ENCODE measurements at places on chromosomes 2 and 18. TPM values are rescaled to one million over a fixed set of nuclear protein-coding genes. Genes with fewer than 3 reads are reported as not detected.

STPG4 gene
- 0.64 TPM for total RNA-seq

HES6 gene
- total RNA-seq, result 2.2 TPM

EPC2 gene
- total RNA-seq, result 19.6 TPM

- DNase-seq, result no peak
Measured at GRCh38 chr2:229501051-229501794, 213.1 kb downstream of the DNER start.

- peak; percentile 72 for DNase-seq
Measured at GRCh38 chr18:22703883-22704585, 229.1 kb upstream of the RBBP8 start.

SCTR gene
- total RNA-seq, result not detected

FABP1 gene
- not detected for total RNA-seq

- DNase-seq, result no peak
Measured at GRCh38 chr18:60445341-60445740, 72.8 kb upstream of the MC4R start.

DNA sequence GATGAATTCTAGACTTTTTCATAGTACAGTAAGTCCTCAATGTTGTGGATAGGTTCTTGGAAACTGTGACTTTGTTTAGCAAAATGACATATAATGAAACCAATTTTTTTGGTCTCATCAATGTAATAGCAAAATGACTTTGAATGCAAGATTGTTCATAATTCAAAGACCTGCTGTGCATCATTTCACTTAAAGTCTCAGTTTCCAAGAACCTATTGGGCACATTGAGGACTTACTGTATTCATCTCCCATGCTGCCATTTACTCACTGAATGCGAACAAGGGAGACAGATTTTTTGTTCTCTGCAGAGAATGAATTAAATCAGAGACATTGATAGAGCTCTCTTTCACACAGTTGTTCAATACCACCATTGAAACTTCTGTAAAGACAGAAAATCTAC lies 153.6 kb downstream of the TRABD2A start:
- DNase-seq, result no peak

DAW1 gene
- 0.64 TPM for total RNA-seq

SPHKAP gene
- under 0.01 TPM for total RNA-seq

DNA sequence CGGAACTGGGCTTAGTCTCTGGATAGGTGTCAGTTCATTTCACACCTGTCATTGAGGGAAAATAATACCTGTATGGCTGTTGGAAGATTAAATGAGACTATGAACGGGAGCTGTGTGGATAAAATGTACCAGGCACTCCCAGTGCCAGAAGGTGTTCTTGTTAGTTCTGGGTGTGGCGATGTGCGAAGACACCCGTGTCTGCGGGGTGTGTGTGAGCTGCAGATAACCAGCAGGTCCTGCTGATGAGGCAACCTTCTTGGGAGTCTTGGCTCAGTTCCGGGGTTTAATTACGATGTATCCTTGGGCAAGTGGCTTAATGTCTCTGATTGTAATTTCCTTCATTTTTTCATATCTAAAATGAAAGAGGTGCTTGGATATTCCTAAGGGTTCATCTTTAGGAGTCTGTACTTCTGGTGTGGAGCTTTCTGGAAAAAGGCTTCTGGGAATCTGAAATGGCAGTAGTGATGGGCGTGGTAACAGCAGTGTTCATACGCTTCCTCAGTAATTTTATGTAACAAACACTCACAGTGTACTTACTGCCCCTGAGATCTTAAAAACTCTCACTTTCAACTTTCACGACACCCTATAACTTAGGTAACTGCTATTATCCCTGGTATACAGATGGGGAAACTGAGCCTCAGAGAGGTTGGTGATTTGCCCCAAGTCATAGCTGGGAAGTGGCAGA lies 35.0 kb downstream of the NEDD4L start:
- no peak for DNase-seq

GRCh38 chr2:164388511-164388910 lies 232.8 kb downstream of the GRB14 start:
- DNase-seq, result peak; percentile 8

GRCh38 chr2:30872797-30873196 lies 65.6 kb upstream of the CAPN13 start:
- DNase-seq, result no peak

DNA sequence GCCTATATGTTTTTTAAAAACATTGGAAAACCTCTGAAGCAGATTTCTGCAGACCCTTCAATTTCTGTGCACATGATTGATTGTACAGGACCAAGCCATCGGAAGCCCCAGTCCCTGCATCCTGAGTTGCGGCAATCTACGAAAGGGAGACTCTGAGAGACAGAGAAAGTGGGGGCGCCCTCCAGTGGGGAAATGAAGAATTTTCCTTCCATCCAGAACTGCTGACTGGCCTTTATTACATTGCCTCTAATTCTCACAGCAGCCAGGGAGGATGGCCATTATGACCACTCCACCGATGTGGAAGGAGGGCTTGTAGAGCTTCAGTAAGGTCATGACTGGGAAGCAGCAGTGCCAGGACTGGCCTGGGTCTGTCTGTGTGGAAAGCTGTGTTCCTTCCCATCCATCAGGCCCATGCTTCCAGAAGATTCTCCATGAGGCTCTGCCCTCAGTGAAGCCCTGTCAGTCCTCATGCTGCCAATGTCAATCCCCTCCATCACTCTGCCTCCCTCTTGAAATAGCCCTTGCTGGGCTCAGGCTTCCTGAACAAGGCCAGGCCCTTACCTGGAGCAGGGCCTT lies 20.0 kb upstream of the RESP18 start:
- DNase-seq, result peak; percentile 65

DNA sequence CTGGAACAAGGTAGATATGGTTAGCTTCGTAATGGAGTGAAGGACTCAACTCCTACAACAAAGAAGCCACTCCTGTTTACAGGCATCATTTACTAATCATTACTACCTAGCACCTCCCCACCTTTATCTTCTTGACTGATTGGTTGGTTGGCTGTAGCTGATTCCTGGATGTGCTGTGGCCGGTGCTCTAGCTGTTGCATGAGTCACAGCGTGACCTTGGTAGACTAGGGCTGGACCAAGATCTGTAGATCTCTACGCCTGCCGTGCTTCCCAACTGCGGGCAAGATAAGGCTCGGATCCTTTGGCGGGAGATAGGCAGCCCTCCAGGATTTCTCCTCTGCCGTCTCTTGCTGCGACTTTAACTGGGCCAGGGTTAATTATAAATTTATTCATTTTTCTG lies 194.3 kb upstream of the SOX11 start:
- no peak for DNase-seq

DNA sequence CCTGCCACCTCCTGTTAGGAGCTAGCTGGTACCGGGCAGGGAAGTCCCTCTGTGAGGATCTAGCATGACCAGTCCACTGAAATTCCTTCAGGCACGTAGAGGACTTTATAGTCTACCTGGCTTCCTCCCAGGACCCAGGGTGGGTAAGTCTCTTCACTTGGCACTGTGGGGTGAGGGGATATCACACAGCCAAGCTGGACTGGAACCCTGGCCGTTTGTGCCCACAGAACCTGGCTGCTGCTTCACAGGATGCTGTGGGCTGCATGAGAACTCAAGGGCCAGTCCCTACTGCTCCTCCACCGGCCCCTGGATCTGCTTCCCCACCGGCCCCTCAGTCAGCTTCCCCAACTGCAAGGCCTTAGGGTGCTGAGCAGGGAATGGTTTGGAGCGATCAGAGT lies 35.8 kb downstream of the HS1BP3 start:
- DNase-seq, result no peak

C1QL2 gene
- not detected for total RNA-seq

DNA sequence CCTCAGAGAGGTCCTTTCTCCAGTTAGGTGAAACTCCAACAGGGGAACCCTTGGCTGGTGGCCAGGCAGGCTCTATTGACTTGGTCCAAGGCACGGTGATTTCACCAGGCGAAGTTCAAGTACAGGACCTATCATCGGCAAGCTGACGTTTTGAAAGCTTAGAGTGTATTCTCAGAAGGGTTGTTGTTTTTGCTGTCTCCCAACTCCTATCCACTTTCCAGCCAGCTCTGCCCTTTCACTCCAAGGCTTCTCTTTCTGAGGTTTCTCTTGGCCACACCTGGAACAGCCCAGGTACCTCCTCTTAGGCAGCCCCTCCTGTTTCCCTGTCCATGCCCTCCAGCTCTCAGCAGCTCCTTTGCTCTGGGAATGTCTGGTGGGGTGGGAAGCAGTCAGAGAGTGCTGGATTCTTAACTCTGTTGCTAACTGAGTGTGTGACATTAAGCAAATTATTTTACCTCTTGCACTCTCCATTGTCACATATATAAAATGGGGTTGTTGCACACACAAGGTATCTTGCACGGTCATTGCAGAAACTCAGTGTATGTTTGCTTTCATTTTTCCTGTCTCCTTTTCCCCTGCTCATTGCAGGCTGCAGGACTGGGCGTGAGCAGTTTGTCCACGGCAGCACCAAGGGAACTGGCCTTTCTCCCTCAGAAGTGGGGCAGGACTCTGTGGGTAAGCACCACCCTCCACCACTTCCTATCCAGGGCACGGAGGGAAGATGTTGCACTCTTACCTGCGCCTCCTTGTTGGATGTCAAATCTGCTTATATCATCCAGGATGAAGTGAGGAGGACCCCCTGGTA lies 30.2 kb downstream of the CAPN13 start:
- DNase-seq, result no peak

DNA sequence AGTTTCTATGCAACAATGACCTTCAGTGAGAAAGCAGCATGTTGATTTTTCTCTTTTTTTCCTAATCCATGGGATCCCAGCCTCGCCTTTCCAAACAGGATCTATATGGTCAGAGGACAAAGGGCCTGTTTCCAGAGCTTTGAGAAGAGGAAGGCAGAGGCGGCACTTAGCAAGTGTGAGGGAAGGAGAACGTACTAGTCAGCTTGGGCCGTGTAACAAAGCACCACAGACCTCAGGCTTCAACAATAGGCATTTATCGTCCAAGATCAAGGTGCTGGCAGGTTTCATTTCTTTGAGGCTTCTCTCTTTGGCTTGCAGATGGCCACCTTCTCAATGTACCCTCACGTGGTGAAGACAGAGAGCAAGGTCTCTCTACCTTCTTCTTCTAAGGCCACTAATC lies 7.3 kb upstream of the KCNF1 start:
- no peak for DNase-seq

- DNase-seq, result no peak
Measured at GRCh38 chr2:96528700-96529375, 7.7 kb upstream of the ARID5A start.

EFEMP1 gene
- 65.1 TPM for total RNA-seq

GRCh38 chr2:210287301-210287700 lies 27.7 kb downstream of the MYL1 start:
- no peak for DNase-seq

DNA sequence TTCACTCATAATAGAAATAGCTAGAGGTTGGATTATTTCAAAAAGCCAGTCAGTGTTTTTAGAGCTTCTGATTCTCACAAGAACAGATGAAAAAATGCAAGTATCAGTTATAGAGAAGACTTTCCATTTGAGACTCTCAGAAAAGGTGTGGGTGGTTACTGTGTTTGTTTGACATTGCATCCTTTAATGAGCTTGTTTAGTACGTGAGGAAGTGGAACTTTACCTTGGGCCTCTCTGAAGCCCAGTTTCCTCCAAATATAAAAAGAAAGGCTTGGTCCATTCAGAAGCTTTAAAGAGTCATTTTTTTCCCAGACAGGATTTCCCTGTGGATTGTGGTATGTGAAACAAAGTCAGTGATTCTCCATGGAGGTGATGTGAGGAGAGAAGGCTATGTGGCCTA lies 89.9 kb upstream of the RANBP2 start:
- DNase-seq, result no peak

DNA sequence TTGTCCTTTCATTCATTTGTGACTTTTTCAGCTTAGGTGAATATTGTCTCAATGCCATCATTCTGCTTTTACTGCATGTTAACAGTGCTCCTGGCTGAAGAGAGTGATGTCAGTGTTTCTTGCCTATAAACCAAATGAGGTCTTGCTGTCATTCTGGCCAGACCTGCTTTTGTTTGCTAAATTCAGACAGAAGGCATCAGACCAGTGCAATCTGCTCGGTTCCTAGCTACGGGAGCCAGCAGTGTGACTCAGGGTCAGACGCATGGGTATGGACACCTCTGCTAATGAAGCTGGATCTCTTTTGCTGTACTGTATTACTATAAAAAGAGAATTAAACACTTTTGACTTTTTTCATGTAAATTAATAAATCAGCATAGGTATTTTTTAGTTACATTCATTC lies 178.9 kb downstream of the TMEM182 start:
- no peak for DNase-seq

AGXT gene
- total RNA-seq, result not detected

TMEFF2 gene
- total RNA-seq, result not detected

IL1RL2 gene
- total RNA-seq, result 0.32 TPM

- DNase-seq, result no peak
Measured at GRCh38 chr18:36415625-36416024, 118.1 kb downstream of the FHOD3 start.

DNA sequence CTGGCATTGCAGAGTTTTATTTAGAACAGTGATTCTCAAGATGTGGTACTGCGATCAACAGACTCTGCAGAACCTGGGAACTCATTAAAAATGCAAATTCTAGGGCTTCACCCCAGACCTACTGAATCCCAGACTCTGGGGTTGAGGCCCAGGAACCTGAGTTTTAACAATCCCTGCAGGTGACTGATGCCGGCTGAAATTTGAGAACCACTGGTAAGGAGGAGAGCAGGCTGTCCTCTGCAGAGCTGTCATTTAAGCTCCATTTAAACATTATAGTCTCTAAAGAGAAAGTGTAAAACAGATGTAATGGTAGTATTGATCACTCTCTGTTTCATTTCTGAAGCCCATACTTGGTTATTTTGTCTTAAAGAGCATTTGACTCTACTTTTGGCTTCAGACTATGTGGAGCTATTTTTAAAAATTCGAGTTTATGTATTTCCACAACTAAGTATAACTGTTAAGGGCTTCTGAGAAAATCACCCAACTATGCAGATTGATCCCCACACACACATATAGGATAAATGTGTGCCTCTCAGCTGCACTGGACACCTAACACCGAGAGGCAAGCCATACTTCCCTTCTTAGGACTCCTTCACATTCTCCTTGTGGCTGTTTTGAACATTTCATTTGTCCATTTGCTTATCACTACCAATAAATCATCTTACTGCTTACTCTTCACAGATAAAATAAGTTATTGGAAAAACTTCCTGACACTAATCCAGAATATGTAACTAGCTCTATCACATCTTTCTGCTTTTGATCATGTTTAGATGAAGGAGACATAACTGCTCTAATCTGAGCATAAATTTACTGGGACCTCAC lies 487.5 kb downstream of the DLGAP1 start:
- no peak for DNase-seq

C18orf54 gene
- total RNA-seq, result 6.0 TPM

- DNase-seq, result no peak
Measured at GRCh38 chr2:219399716-219400478, 12.2 kb upstream of the DNPEP start.

- peak; percentile 72 for DNase-seq
Measured at GRCh38 chr2:19504400-19505198, 146.2 kb upstream of the OSR1 start.

PLCD4 gene
- 2.2 TPM for total RNA-seq

RGPD4 gene
- total RNA-seq, result not detected

DNA sequence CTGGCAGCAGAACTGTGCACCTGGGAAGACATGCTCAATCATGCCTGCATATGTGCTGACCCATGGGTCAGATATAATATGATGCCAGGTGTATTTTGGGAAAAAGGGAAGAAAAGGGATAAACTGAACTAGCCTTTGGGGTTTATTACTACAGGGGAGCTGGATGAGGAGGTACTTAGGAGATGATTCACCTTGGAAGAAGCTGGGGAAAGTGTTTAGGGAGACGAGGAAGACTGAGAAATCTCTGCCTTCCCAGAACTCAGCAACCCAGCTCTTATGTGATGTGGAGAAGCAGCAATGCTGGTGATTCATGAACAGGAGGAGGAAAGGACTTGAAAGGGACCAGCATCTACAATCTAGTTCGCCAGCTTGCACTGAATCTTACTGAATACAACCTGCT lies 110.2 kb downstream of the BARD1 start:
- DNase-seq, result no peak

MEP1B gene
- 0.64 TPM for total RNA-seq

All from fibroblast of villous mesenchyme (primary cell).